ENCODE measurements at places on chromosomes 6 and 20.
A peak's percentile ranks its signal among the peaks of the same experiment; 100 is the strongest.

DNA sequence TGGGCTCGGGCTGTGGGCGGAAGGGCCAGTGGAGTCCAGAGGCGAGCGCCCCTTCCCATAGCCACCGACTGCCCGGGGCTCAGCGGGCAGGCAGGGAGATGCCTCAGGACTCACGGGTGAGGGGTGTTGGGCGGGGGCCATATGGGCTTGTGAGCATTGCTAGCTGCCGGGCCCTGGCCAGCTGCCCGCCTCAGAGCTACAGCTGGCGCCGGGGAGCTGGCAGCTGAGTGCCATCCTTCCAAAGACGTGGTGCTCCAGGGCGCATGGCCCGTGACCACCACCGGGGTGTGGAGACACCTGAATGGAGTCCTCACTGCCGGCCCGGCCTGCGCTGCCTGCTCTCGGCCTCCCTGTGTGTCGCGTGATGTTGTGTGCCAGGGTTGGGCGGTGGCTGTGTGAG, 10.6 kb upstream of the RBBP8NL start:
- no peak for DNase-seq

DNA sequence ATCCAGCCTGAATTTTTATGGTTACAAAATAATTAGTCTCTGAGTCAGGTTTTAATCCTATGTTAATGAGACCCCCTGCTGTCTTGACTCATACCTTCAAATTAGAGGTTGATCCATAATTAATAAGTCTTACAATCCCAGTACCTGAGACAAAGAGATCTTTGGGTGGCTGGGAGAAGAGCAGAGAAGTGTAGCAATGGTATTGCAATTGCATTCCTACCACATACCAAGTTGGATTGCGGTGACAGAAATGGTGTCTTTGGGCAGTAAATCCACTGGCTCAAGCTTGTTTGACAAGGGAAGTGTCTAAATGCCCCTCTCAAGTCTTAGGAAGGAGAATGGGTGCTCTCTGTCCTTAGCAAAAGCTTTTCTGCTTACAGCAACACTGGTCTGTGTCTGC, 150.4 kb downstream of the BTBD3 start:
- DNase-seq = no peak

- peak; percentile 53 for DNase-seq
Observed at GRCh38 chr20:38222231-38222922, 38.2 kb downstream of the KIAA1755 start.

DNA sequence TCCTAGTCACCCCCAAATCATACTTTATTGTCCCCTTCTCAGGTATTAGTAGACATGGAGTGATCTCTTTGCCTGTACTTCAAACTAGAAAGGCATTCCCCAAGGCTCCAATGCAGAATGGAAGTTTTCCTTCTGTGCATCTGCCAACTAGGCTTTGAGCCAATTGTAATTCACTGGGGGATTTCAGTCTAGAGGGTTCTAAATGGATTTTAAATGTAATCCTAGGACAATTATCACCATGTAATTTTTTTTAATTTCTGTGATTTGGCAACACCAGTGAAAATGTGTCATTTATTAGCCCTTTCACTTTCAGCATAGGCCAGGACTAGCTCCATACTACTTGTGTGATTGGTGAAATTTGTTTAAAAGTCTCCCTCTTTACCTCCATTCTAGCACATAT, 557.6 kb upstream of the MARCKS start:
- DNase-seq = no peak

GRCh38 chr6:131967948-131968347, 16.8 kb upstream of the CCN2 start:
- no peak for DNase-seq

DNA sequence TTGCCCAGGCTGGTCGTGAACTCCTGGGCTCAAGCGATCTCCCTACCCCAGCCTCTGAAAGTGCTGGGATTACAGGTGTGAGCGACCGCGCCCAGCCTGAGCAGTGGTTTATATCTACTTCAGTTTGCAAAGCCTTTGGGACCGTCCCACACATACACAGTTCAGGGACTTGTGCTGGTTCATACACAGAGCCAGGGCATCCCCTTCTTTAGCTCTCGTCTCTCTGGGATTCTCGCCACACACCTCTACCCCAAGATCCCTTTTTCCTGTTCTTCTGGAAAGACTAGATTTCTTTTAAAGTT, 12.5 kb downstream of the CAP2 start:
- DNase-seq = no peak

GRCh38 chr6:30066082-30066481, 916 bp upstream of the PPP1R11 start:
- no peak for DNase-seq

DNA sequence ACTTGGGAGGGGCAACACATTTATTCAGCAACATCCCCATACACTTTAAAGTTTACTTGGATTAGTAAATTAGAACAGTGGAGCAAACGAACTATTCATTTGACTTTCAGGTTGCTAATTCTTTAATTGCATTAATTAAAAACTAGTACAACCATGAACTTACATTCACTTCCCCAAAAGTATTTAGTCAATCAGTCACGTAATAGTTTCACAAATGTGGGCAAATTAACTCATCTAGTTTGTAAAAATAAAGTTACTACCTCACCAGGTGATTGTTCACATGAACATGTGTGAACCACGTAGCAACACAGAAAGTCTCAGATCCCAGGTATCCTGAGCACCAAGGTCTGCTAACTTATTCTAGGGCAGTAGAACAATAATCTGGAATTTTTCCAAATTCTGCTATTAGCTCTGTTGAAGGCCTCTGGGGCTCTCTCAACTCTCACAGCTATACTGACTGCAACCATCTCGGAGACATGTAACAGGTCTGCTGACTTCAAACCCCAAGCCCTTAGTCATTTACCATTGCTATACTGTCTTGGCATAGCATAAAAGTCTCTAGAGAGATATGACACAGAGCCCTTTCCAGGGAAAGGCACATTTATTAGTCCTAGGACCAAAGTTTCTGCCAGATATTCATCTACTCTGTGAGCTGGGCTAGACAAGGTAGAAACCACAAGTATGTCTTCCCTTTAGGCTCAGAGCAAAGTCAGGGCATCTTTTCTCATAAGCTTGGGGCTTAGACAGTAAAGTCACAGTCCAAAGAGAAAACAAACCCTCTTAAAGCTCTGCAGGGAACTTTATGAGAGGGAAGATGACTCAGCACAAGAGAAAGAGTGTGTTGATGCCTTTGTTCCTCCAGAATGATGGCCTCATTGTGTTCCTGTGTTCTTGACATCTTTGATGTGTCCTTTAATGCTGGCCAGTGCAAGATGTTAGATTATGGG, 50.9 kb upstream of the CCDC28A start:
- no peak for DNase-seq

DNA sequence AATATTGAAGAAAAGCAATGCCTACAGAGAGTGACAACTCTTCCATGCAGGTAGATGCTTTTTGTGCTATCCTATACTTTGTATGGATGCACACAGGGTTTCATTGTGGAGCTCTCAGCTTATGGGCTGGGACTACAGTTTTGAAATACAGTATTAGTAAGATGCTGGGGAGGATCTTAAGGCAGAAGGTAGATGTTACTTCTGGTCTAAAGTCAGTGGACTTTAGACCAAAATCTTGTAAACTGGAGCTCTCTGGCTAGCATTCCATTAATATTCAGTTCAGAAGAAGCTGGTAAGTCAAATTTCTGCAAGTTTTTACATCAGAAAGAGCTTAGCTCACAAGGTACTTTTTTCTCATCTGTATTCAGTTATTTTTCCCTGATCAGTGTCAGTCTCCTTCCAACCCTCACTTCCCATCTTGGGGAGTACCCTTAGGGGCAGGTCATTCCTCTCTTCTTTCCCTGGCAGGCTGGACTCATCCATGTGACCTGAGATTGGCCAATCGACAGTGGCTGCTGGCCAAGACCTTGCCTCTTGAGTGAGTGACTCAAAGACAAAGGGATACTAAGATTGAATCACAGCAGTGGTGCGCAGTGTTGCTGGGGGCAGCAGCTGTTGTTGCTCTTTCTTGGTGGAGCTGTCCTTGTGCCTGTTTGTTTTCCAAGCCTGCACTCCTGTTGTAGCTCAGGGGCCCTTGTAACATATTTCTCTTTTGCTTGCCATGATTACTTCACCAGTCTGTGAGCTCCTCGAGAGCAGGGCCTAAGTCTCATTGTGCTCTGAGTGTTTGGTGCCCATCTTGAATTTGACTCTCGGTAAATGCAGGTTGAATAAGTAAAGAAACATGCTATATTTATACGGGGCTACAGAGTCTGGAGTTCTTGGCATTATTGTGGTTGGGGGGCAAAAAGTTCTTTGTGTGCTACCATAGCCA, 2.8 kb upstream of the PHF20 start:
- peak; percentile 90 for DNase-seq

GRCh38 chr6:138973466-138974153, 14.4 kb downstream of the REPS1 start:
- no peak for DNase-seq

DNA sequence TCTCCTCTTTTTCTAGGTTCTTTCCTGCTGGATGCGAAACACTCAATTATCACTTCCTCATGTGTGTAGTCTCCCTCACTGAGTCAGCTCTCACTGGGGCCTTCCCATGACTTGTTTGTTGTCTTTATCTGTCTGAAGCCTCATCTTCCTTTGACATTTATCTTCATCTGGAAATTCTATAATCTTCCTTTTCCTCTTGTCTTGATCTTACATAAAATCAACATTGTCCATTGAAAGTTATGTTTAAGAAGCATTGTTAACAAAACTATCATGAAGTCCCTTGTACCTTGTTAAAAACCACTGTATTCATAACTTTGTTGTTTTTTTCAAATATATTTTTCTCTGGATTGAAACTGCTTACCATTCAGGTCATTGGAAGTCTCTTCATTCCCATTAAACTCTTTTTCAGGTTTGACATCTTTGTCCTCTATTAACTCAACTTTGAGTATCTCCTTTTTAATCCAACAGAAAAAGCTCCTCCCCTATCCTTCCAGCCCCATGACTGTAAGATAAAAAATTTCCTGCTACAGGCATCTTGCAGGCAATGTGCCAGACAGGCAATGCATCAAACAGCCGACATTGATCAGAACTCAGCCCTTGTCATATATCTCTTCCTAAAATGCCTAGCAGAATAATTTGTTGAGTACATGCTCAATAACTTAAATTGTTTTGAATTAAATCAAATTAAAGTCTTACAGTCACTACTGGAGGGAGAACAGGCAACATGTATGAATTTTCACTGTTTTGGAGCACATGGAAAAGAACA, 34.8 kb downstream of the MYLIP start:
- DNase-seq = no peak

DNA sequence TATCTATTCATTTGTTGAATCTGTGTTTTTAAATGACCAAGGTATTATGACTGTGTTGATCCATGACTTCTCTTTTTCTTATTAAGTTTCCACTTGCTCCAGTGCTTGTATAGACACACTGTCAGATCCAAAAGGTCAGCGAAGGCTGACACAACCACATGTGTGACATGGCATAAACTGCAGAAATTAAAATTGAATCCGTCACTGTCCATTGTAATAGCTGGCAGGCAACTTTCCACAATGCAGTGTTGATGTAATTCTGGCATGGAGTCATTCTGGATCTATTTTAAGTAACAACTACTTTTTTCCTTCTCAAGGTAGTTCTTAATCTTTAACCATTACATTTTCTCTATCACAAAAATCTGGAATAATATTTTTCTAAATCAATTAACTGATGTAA, 145.3 kb downstream of the AIG1 start:
- DNase-seq = no peak

- no peak for DNase-seq
Observed at GRCh38 chr20:45094201-45094600, 6.7 kb downstream of the KCNS1 start.

DNA sequence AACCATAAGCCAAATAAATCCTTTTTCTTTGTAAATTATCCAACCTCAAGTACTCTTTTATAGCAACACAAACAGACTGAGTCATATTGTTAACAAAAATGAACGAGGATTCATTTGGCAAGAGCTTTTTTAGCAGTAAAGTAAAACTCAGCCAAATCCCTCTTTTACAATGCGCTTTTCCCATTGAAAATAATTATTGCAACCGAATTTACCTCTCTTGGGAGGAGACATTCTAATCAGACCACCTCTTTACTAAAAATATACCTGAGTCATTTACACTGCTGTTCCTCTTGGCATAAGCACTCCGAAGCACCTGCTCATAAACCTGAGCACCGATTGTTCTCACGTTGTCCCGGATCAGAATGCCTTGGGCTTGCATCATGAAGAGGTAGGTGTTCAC, 57.4 kb downstream of the B4GALT5 start:
- DNase-seq = no peak

DNA sequence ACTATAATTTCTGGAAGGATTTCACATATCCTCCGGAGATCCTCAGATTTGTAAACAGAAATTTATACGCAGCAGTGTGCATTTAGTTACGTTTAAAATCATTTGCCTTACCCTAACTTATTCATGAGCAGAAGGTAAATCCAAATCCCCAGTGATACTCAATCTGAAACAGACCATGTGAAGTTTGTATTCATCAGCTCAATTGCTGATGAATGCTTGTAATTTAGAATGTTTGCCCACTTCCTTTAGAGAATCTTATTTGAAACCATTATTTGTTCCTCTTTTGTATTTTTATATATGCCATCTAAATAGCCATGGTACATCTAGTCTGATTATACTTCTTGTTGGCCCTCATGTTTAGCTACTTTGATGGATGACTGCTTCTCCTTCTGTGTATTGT, 15.4 kb downstream of the TAAR1 start:
- no peak for DNase-seq

- DNase-seq = no peak
Observed at GRCh38 chr6:73898599-73898998, 202.6 kb downstream of the CD109 start.

- DNase-seq = no peak
Observed at GRCh38 chr6:14806101-14806500, 439.8 kb upstream of the JARID2 start.

DNA sequence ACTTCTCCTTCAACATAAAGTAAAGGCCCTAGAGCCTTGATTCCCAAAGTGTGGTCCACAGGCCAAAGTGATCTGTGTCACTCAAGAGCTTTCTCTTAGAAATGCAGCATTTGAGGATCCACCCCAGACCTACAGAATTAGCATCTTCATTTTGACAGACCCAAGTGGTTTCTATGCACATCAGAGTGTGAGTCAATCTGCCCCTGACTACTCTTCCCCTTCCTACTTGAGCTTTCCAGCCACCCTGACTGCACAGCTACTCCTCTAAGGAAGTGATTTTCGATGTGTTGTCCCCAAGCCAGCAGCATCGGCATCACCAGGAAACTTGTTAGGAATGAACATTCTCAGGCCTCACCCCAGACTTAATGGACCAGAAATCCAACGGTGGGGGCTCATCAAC, 2.6 kb downstream of the MEP1A start:
- no peak for DNase-seq

DNA sequence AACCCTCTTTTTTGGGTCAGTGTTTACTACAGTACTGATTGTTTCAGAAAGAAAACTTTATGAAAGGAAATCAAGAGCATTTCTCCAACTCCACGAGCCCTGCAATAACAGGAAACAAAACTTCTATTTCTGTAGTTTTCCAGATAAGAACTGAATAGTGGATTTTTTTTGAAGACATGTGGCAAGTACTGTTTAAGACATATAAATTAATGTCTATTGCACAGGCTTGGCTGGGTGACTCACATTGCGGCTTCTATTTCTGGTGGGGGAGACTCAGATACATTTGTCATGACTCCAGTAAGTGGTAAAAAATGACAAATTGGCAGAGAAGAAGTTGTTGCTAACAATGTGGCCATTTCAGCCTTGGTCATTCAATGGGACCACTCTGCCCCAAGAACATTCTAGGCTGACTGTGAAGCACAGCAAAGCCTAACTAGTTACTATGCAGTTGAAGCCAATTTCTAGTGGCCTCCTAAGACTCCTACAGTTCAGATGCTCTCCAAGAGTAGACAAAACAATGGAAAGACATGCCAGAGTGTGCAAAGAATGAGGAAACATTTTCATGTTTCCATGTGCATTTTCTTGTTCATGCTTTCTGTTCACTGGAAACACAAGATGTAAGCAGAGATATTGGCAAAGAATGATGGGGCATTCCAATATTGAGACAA, 200.9 kb downstream of the EDN1 start:
- DNase-seq = peak; percentile 55
